ENCODE measurements at places on chromosomes 4 and X.

- no peak for DNase-seq
These were observed at the start of gene HTR2C for GRCh38 chrX:114583646-114584374. Gene HTR2C, plus strand, starts transcription at chrX:114584086. Its CDS starts 142,851 bp downstream, at chrX:114726937.

GRCh38 chr4:59175617-59176016 lies 2024.5 kb upstream of the ADGRL3 start:
- no peak for DNase-seq

- DNase-seq = no peak
These were observed 94.6 kb downstream of the SYNPO2 start for GRCh38 chr4:118983293-118983692.

GRCh38 chrX:24838629-24839028 lies 144.9 kb downstream of the POLA1 start:
- peak; percentile 47 for DNase-seq

GRCh38 chr4:18252052-18252451 lies 230.5 kb upstream of the LCORL start:
- DNase-seq = no peak

- DNase-seq = no peak
These were observed 140.8 kb downstream of the FRAS1 start for GRCh38 chr4:78197947-78198346.

- peak; percentile 24 for DNase-seq
These were observed 212.4 kb upstream of the TTC29 start for GRCh38 chr4:147157860-147158701.

GRCh38 chr4:34922325-34922724 lies 1322.0 kb downstream of the ARAP2 start:
- no peak for DNase-seq
